ENCODE measurements at places on chromosomes 2 and 18.

- no peak for DNase-seq
These were observed 67.3 kb upstream of the SALL3 start for GRCh38 chr18:78912336-78912735.

DNA sequence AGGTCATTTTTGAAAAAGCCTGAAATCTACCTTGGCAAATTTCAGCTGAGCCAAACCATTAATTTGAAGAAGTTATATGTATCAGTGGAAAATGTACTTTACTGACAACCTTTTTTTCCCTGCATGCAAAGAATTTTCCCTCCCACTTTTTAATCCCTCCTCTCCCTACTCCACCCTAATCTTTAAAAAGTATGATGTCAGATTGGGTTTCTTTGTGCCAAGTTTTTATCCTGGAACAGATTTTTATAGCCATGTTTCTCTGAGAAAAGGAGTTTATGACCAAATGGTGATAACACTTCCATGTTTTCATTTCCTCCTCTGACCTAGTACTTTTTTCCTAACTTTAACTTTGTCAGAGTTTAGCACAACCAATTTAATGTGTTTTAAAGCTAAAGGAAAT is 250.3 kb upstream of the FOSL2 start:
- no peak for DNase-seq

GRCh38 chr18:37710726-37711125 is 145.1 kb upstream of the CELF4 start:
- DNase-seq = no peak

GRCh38 chr18:57154191-57154830 is 7.4 kb downstream of the BOD1L2 start:
- no peak for DNase-seq

DNA sequence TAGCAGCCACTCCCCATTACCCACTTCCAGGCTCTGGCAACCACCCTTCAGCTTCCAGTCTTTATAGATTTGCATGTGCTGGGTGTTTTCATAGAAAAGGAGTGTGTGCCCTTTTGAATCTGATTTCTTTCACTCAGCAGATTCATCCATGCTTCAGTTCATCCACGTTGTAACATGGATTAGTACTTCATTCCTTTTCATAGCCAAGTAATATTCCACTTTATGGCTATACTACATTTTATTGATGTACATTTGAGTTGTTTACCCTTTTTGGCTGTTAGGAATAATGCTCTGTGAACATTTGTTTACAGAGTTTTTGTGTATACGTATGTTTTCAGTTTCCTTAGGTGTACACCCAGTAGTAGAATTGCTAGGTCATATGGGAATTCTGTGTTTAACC is 205.5 kb upstream of the RAB12 start:
- no peak for DNase-seq

- no peak for DNase-seq
These were observed 223.6 kb upstream of the SIX2 start for GRCh38 chr2:45232818-45233217.

DNA sequence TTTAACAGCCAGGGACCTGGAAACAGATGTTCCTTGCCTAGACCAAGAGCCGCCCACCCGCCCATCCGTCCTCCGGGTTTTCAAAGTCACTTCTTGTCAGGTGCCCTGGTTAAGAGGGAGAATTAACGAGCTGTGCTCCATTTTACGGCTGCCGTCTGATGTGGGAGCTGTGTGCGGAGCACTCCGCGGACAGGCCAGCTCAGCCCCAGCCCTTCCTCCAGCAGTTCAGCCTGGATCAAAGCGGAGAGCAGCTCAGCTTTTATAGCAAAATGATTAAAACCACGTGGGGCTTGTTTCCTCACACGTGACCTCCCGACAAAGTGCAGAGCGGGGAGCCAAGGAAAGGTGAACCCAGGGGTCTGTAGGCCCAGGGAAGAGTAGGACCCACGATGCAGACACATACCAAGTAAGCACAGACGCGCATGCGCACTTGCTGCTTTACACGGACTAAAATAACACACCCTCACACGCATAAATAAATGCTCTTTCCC is 46.1 kb upstream of the PKDCC start:
- no peak for DNase-seq

- no peak for DNase-seq
These were observed 132.0 kb downstream of the VWC2L start for GRCh38 chr2:214542866-214543265.

DNA sequence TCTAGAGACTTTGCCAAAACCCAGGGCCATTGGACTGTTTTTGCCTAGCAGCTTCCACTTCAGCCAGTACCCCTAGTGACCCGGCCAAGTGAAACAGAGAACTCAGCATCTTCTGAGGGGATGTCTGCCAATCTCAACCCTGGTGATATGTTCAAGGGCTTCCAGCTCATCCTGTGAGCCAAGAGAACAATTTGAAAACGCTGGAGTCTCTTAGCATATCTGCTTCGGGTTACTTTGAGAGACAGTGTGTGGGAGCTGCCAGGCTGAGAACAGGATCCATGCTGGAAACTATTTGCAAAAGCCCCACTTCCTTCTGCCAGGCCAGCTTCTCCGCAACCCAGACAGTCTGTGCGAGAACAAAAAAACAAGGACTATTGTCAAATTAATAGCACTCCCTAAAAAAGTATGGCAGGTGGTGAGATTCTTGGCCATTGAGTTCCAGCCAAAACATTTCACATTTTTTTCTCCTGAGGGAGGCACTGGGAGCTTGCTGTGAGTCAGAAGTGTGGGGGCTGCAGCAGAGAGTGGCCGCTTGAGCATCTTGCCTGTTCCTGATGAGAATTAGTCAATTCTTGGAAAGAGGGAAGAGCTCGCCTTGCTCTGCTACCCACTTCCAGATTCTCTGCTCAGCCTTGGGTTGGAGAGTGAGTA is 395.6 kb upstream of the TRIB2 start:
- peak; percentile 86 for DNase-seq

- no peak for DNase-seq
These were observed 208.1 kb downstream of the MTX2 start for GRCh38 chr2:176477336-176477735.

DNA sequence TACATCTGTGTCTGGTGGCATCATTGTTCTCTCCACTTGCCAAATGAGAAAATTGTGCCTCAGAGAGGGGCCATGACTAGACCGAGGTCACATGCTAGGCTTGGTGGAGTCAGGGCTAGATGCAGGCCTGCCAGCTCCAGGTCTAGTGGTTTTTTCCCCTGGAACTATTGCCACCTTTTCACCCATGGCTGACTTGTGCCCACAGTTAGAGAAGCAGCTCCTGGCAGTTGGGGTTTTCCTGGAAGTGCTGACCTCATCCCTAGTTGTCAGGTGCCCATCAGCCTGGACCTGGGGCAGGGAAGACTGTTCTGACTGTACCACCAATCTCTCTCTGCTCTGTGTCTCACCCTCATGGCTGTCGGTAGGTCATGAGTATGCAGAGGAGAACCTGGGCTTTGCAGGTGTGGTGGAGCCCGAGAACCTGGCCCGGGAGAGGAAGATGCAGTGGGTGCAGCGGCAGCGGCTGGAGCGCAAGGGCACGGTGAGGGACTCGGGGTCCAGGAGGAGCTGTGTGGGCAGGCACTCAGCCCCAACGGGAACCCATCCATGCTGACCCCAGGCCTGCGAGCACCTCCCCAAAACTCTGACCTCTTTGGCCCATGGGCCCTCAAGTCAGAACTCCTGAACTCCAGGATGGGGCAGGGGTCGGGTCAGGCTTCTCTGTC is 12.4 kb upstream of the CATIP start:
- DNase-seq = no peak

- no peak for DNase-seq
These were observed 235.0 kb downstream of the PMAIP1 start for GRCh38 chr18:60134806-60135205.

DNA sequence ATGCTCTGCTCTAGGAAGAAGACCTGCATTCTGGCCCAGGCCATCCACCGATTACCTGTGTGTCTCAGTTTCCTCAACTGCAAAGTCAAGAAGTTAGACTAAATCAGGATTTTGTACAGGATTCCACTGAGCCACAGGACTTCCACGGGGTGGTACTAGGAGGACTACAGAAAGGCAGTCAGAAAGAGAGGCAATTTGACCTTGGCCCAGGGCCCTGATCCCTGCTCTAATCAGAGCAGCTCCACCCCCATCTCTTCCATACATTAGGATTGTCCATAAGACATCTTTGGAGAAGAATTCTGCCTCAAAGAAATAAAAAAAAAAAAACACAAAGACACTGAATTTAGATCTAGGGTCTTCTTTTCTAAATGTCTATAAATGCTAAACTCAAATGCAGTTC is 52.8 kb upstream of the TSPYL6 start:
- DNase-seq = no peak

DNA sequence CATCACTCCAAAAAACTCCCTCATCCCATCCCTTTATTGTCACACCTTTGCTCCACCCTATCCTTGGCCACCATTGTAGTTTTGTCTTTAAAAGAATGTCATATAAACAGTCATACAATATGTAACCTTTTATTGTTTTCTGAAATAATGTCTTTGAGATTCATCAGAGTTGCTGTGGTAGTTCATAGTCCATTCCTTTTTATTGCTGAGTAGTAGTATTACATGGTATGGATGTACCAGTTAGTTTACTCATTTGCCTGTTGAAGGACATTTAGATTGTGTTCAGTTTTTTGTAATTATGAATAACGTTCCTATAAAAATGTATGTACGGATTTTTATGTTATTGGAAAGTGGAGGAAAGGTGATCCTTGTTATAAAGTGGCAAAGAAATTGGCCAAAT is 171.8 kb upstream of the GCFC2 start:
- DNase-seq = no peak

- DNase-seq = peak; percentile 22
These were observed 324.5 kb upstream of the EPHA4 start for GRCh38 chr2:221896505-221897151.

DNA sequence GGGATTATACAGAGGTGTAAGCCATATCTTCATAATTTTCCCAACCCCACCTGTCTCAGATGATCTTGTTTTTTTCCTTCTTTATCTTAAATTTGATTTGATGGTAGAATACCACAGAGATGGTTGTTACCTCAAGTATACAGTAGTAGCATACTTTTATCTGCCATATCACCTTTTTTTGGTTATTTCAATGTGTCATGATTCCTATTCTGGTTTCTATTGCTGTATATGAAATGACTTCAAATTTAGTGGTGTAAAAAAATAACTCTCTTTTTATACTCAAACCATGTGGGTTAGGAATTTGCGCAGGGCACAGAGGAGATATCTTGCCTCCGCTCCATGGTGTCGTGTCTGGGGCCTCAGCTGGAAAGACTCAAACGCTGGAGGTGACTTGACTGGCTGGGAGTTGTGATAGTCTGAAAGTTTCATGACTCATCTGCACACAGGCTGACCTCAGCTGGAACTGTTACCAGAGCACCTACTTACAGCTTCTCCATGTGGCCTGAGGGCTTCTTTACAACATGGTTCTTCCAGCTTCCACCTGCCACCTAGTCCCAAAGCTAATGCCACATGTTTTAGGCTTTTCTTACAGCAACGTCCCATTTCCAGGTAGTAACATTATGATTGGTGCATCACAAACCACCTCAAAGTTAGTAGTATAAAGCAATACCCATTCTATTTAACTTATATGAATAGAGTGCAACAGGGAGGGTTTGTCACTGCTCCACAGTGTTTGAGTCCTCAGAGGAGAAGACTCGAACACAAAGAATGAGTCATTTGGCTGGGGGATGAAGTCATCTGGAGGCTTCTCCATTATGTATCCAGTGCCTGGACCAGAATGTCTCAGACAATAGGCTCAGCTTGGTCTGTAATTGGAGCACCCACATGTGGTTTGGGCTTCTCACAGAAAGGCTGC is 82.3 kb upstream of the XPO1 start:
- peak; percentile 13 for DNase-seq

- no peak for DNase-seq
These were observed 206.1 kb downstream of the TWIST2 start for GRCh38 chr2:239053801-239054503.

DNA sequence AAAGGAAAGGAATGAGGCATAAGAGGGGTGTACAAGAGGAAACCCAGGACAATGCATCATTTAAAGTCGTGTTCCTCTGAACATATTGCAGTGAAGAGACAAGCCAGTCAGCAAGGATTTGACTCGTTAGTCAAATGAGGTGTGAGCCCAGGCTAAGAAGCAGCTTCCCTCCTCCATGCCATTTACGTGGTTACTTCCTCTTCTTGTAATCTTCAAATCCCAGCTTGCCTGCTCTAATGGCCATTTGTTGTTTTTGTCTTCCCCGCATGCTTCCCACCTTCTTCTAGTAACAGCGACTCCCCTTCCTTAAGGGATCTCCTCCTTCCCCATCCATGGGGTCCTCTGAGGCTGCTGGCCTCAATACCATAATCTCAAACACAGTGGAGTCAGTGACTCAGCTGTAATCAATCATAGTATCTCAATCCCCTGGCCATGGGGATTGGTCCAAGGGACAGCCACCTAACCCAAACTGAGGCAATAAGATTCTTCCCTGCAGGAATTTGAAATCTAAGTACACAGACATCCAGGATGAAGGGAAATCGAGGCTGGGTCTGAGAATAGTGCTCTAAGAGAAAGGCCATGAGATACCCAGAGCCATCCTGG is 37.6 kb downstream of the SLC14A1 start:
- no peak for DNase-seq

DNA sequence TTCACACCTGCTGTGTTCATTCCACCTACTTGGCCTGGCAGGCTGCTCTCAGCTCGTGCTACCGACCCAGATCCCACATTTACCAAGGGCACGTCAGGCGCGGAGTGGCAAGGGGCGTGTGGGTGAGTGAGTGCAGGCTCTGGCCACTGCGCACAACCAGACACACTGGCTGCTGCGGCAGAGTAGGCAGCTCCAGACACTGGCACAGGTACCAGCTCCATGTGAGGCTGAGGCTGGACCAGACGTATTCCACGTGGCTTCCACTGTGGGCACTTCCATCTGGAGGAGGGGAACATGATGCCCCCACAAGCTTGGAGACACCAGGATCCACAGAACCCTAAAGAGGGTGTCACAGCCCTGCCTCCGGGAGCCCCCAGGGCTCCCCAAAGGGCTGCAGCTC is 74.6 kb upstream of the ZNF804A start:
- DNase-seq = peak; percentile 41

All from tibial artery (tissue), 4 donors.